Activated effector memory CD4-positive, alpha-beta T cell treated with Interleukin-2 at 50 U/mL for 16 hours (primary cell): ENCODE measurements at places on chromosomes 12 and 14.

DNA sequence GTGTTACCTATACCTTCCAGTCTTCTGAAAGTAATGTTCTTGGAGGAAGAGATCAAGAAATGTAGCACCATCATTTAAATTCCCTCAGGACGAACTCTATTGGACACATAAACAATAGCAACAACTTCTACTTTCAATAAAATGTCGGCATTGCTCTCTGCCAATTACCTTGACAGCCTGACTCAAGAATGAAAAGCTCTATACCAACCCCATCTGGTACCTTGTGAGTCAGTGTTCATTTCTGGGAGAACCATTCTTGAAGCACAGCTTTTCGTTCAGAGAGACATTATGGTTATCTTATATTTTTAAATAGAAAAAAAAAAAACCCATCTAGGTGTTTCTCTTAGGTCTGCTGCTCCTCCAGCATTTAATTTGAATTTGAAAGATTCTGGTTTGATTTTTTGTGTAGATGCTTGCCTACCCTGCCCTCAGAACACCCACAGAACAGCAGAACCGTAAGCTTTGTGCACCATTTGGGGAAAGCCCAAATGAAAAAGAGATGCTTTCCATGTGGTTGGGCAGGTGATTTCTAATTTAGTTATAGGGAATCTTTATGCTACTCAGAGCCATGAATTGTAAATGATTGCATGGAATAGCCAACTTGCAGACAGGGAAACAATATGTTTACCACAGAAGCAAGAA is 156.0 kb downstream of the SAMD4A start:
- no peak for DNase-seq

DNA sequence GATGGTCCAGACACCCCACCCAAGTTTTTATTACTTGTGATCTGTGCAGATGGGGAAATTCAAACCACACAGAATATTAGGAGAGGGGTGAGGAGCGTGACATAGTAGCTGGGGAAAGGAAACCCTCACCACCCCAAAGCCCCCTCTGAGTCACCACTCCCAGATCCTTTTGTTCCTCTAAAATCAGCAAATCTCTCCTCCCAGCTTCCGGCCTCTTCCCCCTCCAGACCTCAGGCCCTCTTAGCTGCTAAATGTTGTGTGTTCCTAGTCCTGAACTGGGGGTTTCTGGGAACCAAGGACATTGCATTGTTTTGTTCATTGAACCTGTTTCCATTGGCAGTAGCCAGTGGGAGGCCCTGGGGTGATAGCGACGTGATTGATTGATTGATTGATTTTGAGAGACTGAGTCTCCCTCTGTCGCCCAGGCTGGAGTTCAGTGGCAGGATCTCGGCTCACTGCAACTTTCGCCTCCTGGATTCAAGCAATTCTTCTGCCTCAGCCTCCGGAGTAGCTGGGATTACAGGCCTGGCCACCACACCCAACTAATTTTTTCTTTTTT is 5.9 kb upstream of the ORAI1 start:
- DNase-seq, result no peak

- peak; percentile 56 for DNase-seq
These were observed 920 bp downstream of the CDK17 start for GRCh38 chr12:96399120-96399918.

GRCh38 chr14:63670692-63671091 is 29.0 kb upstream of the WDR89 start:
- no peak for DNase-seq

GRCh38 chr14:77212943-77213678 is 31.5 kb downstream of the TMEM63C start:
- no peak for DNase-seq

DNA sequence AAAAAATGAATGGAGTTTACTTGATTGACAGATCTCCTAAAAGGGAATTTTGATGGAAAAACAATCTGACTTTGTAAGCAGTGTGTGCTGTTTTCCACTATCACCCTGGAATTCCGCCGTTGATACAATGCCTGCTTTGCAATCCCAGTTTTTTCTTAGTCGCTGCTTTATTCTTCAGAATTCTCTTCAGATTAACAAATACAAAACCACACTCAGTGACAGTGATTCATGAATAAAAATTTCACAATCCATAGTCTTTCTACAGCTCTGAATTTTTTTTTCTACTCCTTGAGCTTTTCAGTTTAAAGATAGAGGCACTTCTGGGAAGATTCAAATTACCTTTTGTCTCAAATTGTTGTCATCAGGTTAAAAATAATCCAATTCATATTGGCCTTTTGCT is 44.6 kb upstream of the KITLG start:
- no peak for DNase-seq

DNA sequence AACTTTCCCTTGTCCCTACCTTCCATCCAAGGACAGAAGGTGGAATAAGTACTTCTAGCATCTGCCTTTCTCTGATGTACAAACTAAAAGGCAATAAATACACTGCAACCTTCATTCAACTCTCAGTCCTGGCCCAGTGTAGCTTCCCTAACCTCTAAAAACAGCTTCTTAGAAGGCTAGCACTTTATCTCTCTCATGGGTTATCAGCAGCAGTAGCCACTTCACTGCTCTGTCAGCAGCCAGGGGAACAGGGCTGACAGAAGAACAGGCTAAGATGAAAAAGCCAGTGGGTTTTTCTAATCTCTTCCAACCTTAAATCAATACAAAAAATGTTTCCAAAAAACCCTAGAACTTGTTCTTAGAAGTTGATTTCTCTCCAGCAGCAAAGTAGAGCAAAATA is 13.2 kb downstream of the BAZ2A start:
- DNase-seq, result no peak

- DNase-seq, result no peak
These were observed 553.1 kb upstream of the FLRT2 start for GRCh38 chr14:84976805-84977204.

DNA sequence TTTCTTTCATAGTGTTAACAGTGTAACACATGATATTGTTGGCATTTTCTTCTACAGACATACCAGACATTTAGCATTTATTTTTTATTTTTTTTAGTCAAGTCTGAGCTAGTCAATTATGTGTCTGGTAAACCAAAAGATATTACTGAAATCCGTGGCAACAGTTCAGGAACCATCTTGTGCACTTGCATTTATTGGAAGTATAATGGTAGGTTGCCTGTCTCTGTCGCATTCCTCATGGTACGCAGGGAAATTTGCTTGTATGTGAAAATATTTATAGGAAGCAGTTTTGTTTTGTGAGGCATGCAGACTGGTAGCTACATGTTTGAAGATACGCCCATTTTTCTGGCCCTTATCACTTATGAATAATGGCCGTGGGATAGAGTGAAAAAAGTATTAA is 186.1 kb upstream of the SLC38A2 start:
- no peak for DNase-seq

- DNase-seq, result peak; percentile 83
These were observed at the start of gene MYG1 for GRCh38 chr12:53299454-53300180. MYG1 (plus strand) TSS chr12:53299695; CDS start chr12:53299738, 43 bp downstream.

DNA sequence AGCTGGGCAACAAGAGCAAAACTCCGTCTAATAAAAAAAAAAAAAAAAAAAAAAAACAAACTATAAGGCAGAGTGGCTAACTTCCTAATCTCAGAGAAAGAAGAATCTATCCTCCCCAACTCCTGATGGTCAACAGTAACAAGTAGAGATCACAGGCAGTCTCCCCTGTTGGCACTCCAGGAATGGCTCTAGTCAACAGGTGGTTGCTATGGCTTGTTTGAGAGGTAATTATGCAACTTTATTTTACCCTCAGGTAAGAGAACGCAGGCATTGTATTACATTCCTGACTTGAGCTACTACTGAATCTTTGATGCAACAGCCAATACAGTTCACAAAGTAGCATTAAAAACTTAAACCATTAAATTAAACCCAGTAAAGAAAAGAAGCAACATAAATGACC is 180.3 kb downstream of the DICER1 start:
- no peak for DNase-seq

GRCh38 chr14:77097006-77097699 is 905 bp upstream of the CIPC start:
- DNase-seq, result no peak

DNA sequence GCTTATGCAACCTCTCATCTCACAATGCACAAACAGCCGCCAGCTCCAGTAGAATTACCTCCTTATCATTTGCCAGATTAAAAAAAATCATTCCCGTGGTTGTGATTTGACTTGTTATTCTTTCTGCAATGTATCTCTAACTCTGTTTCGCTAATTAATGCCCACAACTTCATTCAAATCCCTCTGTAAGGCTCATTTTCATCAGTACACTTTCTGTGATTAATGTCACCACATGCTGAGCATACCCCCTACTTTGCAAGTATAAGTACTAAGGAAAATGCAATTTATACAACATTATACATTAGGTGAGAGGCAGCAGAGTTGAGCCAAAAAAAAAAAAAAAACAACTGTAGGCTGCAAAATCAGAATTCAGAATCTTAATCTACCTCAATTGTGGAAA is 166.0 kb downstream of the FSCB start:
- no peak for DNase-seq

GRCh38 chr12:113804961-113805600 is 161.0 kb downstream of the RBM19 start:
- DNase-seq, result no peak

DNA sequence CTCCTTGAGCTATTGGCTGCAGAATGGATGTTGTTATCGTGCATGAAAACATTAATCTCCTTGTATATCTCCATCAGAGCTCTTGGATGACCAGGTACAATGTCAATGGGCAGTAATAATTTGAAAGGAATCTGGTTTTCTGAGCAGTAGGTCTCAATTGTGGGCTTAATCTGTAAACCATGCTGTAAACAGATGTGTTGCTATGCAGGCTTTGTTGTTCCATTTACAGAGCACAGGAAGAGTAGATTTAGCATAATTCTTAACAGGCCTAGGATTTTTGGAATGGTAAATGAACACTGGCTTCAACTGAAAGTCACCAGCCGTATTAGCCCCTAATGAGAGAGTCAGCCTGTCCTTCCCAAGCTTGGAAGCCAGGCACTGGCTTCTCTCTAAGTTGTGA is 50.4 kb downstream of the ATG14 start:
- DNase-seq, result no peak

DNA sequence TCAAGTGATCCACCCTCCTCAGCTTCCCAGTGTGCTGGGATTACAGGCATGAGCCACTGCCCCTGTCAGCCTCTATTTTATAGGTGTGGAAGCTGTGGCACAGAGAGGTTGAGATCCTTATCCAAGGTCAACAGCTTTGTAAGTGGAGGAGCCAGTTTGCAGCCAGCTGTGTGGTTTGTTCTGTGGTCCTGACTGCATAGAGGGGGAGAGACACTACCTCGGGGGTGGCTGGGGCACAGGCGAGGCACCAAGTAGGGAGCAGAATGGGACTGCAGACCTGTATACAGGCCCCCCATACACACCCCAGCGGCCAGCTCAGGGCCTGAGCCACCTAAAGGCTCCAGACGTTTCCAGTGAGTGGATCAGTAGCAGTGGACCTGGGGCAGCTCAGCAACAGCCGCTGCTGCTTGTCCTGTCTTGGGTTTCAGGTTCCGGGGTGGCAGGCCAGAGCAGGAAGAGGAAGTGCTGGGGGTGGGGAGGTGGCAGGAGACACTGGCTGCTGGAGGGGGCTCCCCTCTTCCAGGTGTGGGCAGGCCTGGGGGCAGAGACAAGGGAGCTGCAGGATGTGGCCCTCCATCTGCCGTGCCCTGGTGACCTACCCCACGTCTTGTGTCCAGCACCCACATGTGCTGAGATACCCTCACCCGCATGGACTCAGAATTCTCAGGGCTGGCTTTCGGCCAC is 11.0 kb downstream of the ORAI1 start:
- DNase-seq, result peak; percentile 42

DNA sequence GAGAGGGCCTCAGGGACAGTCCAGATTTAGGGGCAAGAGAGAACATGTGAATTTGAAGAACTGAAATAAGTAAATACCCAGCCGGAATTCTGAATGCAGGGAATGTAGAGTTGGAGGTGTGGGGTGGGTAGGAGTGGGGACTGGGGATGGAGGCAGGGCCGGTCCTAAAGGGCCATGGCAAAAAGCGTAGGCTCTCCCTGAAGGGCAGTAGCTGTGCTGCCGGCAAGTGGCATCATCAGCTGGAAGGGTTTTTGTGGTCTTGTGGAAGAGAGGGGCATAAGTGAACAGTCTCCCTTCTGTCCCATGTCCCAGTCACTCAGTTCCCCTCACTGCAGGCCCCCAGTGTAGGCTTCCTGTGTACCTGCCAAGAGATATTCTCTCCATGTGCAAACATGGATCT is 104.6 kb downstream of the GCH1 start:
- no peak for DNase-seq

DNA sequence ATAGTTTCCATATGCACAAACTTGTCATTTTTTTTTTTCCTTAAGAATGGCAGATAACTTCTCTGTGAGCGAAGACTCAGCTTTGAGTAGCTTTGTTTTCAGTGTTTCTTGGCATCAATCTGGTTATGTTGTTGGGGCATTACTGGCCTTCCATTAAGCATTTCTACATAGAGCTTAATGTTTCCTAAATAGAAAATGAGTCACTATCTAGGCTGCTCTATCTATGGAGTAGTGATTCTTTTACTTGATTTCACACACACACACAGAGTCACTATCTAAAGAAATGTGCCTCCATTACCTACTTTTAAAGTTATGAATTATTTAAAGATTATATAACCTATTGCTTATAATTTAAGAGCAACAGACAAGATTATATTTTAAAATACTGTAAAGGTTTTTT is 53.9 kb downstream of the TMEM260 start:
- no peak for DNase-seq

GRCh38 chr14:95256002-95256775 is 63.5 kb downstream of the CLMN start:
- no peak for DNase-seq

DNA sequence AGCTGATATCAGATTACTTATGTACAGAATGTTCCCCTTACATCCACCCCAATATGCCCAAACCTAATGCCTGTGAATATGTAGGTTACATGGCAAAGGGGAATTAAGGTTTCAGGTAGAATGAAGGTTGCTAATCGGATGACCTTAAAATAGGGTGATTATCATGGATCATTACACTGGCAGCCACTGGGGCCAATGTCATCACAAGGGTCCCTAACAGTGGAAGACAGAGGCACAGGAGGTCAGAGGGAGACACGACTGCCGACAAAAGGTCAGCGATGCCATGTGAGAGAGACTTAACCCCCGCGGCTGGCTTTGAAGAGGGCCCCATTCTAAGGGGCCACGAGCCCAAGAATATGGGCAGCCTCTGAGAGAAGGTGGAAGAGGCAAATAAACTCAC is 106.8 kb upstream of the EVL start:
- DNase-seq, result no peak

GRCh38 chr12:27009881-27010301 is 4.3 kb downstream of the TM7SF3 start:
- no peak for DNase-seq

DNA sequence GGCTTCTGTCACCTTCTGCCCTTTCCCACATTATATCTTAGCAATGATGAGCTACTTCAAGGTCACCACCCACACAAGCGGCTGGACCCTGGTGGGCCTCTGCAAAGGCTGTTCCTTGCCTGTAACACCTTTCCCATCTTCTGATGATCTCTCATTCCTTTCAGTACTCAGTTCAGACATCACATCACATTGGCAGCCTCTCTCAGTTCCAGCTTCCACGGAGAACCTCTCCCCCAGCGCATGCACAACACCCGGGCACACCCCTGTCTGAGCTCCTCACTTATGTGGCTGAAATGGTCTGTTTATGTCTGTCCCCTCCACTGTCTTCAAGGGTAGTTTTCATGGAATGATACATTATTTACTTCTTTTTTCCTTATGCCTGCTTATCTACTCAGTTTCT is 6.5 kb upstream of the NID2 start:
- DNase-seq, result no peak
